Iris pigment epithelial cell (primary cell): ENCODE measurements at places on chromosomes 2 and 18.

DNA sequence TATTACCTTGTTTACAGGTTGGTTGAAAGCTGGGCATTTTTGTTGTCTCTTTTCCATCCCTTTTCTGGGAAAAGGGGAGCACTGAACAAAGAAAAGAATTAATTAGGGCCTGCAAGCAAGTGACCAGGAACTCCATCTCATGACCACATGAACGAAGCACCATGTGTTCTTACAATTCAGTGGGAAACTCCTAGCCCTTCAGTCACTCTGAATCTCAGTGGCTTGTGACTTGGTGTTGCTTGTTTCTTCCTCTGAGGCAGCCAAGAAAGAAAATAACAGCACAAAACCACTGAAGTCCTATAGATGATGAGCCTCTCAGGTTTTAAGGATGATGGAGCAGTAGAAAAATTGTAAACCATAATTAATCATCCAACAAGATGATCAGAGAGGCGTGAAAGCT, 129.1 kb upstream of the CAB39 start:
- no peak for DNase-seq

- peak; percentile 81 for DNase-seq
Observed at GRCh38 chr2:237600205-237600846, 9.8 kb upstream of the RAB17 start.

DNA sequence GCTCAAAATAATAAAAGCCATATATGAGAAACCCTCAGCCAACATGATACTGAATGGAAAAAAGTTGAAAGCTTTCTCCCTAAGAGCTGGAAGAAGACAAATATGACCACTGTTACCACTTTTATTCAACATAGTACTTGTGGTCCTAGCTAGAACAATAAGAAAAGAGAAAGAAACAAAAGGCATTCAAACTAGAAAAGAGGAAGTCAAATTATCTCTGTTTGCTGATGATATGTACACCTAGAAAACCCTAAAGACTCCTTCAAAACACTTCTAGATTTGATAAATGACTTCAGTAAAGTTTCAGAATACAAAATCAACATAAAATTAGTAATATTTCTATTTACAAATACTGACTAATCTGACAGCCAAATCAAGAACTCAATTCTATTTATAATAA, 328.8 kb upstream of the GCFC2 start:
- no peak for DNase-seq

GRCh38 chr2:47015206-47015605, 99.6 kb upstream of the MCFD2 start:
- no peak for DNase-seq

DNA sequence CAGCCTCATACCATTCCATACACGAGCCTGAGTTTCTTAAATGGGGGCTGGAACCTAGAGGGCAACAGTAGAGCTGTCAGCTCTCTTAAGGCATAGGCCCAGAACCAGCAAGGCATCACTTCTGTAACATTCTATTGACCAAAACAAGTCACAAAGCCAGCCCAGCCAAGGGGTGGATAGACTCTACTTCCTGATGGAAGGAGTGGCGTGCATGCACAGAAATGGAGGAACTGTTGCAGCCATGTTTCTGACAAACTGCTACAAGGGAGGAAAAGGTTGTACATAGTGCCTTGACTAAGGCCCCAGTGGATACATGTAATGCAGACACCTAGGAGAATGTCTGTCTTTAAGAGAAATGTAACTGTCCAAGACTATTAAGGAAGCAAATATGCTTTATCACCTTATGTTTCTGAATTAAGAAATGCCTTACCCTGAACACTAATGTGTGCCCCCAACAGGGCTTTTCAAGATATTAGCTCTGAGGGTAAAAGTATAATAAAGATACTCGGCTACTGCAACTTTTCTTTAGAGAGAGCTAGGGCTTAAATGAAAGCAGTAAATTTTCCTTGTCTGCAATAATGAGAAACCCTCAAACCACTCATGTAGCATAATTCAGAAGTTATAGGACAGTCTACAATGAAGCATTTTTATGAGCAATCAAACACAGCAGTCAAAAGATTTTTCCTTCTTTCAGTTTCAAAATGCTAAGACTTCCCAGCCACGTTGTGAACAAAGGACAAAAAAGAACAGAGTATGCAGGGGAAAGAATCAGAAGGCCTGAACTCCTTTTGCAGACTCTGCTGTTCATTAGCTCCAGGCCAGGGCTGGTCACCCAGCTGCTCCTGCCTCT, 35.1 kb upstream of the CDC42EP3 start:
- no peak for DNase-seq

- no peak for DNase-seq
Observed at GRCh38 chr2:150165442-150165841, 322.0 kb downstream of the RND3 start.

- DNase-seq: peak; percentile 56
Observed at GRCh38 chr2:85601771-85602475, 575 bp downstream of the TMEM150A start.

DNA sequence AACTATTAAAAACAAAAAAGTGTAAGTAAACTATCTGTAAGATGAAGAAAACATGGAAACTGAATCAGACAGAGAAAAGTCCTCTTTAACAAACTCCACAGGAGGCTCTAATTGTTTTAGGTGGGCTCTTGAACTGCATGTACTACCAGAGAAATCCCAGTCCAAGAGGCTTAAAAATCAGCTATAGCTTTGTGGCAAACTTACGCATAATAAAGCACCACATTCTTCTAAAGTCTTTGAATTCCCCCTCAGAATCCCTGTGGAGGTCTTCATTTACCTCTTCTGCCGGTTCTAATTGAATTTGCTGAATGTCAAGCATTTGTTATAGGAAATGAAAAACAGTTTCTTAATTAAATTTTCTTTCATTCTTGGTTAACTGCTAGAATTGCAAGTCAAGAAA, 40.8 kb downstream of the CHN1 start:
- DNase-seq: no peak

DNA sequence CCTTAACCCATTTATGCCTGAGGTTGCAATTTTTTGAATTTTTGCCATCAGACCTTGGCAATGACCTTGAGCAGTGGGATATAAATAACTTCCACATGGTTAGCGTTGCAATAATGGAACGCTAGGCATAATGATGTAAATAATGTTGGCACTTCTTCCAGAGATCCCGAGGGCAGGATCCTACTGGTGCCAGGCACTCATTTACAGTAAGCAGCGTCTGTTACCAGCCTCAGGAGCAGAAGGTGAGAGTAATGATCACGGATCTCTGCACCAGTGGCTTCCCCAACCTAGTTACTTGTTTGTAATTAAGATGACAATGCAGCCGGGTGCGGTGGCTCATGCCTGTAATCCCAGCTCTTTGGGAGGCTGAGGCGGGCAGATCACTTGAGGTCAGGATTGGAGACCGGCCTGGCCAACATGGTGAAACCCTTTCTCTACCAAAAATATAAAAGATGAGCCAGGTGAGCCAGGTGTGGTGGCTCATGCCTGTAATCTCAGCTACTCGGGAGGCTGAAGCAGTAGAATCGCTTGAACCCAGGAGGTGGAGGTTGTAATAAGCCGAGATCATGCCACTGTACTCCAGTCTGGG, 41.9 kb downstream of the CPO start:
- DNase-seq: no peak

- DNase-seq: peak; percentile 21
Observed at GRCh38 chr2:218691234-218691633, 19.3 kb downstream of the STK36 start.

GRCh38 chr2:172249334-172249733, 146.6 kb upstream of the DLX2 start:
- DNase-seq: peak; percentile 22

DNA sequence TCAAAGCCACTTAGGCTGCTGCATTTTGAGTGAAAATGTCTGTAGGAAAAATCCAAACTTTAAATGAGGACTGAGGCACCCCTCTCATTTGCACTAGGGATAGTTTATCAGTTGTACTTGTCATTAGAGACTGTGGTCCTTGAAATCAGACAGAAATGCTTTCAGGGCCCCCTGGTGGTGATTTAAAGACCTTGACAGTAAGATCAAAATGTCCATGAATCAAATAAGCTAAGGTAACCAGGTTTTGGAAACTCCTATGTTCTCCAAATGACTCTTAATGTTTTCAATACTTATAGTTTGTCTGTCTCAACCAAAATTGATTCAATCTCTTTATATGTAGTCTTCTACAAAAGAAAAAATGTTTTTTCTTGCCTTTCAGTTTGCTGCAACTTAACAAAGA, 28.8 kb upstream of the DDX18 start:
- peak; percentile 58 for DNase-seq

- no peak for DNase-seq
Observed at GRCh38 chr2:201322772-201323171, 34.4 kb downstream of the FLACC1 start.

- DNase-seq: peak; percentile 17
Observed at GRCh38 chr2:138829326-138829919, 49.2 kb upstream of the NXPH2 start.

DNA sequence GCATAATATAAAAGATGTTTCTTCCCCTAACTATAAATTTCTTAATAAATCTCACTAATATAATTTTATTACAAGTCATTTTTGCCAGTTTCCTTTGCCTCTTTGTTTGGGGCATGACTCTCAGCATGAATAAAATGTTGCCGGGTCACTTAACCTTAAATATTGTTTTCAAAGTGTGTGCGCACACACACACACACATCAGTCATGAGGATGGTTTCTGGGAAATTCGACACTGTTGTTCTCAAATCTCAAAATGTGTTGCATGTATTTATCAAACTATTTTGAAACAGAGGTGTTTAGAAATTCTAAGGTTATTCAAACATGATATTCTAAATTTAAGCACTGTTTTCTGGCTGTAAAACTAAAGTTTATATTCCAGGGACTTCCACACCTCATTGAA, 31.5 kb downstream of the FAP start:
- peak; percentile 29 for DNase-seq

DNA sequence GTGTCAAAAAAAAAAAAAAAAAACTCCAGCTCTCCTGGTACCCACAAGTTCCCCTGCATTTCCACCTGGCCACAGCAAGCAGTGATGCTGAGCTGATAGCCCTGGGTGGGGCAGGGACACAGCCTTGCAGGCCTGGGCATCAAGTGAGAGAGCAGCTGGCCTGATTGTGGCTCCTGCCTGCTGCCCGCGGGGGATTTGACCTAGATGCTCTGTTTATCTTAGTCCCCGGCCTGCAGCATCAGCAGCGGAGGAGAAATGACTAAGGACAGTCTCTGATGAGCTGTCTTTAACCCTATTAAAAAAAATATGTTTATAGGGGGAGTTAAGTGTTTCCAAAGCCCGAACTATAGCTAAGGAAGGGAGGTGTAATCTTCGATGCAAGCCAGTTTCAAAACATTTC, 102.6 kb downstream of the MTCL1 start:
- DNase-seq: no peak

DNA sequence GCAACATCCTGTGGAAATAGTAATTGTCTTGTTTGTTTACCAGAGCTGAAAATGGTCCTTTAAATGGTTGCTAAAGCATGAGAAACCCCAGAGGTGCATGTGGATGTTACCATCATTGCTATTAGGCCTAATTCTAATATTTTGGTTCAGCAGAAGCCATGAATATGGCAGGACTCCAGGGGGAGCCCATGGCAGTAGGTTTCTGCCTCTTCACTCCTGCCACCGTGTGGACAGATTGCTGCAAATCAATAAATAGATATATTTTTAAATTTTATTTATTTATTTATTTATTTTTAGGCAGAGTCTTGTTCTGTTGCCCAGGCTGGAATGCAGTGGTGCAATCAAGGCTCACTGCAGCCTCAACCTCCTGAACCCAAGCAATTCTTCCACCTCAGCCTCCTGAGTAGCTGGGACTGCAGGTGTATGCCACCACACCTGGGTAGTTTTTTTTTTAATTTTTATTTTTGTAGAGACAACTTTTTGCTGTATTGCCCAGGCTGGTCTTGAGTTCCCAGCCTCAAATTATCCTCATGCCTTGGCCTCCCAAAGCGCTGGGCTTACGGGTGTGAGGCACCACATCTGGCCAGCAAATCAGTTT, 54.9 kb upstream of the CAPN13 start:
- DNase-seq: peak; percentile 71

DNA sequence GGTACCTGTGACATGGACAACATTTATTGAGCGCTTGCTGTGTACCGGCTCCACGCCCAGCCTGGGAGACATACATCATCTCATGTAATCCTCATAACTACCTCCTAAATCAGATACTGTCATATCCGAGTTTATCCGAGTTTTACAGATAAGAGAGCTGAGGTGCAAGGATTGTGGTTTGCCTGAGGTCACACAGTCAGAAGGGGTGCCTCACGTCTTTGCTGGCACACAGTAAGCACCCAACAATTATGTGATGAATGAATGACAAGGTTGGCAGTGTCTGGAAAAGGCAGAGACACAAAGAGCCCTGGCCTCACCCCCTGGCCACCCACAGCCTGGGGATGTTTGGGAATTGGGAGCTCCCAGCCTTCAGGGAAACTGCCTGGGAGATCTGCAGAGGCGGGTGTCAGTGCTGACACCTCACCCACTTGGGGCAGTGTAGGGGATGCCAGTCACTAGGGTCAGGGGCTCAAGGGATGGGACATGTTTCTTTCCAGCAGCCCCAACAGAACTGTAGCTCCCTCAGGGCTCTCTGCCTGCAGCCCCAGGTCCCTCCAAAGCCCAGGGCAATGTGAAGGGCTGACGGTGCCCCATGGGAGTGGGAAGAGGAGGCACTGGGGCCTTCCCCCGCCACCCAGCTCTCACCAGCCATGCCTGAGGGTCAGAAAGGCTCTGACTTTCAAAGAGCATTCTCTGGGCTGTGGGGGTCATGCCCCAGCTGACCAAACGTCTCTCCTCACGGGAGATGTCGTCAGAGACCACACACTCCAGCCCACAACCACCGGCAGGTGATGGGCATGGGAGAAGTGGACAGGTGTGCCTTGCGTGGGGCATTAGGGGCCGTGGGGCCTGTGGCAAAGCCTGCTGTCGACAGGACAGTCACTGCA, 157.5 kb downstream of the ZFP36L2 start:
- no peak for DNase-seq

DNA sequence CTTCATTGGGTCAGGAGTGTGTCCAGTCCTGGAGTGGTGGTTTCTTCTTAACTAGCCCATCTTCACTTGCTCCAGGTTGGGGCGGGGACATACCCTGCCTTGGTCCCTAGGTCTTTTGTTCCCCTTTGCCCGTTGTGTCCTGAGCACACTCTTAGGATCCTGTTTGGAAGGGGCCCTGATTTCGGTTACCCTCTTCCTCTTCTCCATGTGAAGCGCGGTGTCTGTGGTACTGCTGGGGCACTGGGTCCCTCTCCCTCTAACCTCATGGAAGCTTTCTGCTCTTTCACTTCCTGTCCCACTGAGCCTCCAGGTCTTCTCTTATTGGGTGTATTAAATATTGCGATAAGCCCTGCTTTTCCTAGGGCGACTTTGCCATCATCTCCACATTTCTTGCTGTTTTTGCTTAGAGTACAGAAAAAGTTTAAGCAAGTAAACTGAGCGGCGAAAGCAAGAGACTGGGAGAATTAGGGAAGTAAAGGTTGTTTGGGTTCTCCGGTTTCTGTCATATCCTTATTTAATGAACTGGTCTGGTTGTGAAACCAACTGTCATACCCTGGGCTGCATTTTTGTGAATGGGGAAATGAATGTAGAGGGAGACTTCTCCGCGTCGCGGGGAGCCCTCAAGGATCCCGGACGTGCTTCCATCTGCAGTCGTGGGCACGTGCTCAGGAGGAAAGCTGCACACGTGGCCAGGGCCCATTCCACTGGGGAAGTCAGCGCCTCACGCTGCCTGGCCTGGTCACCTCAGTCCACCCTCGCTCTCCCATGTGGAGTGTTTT, 73.8 kb upstream of the B3GNT7 start:
- no peak for DNase-seq

GRCh38 chr2:157324331-157324843, 1.2 kb downstream of the ERMN start:
- no peak for DNase-seq

- no peak for DNase-seq
Observed at GRCh38 chr2:160096409-160096808, 34.0 kb upstream of the PLA2R1 start.
